ENCODE measurements at places on chromosomes 5 and 9.

GRCh38 chr5:175534070-175534932, 55.9 kb downstream of the SFXN1 start:
- peaks cover 5% of the 10 kb centered on the region for H3K36me3 ChIP-seq
- peaks cover 16% of the 10 kb centered on the region for H3K4me1 ChIP-seq
- no peak overlapping the region for H3K27ac ChIP-seq
- no peaks in the 10 kb centered on the region for H3K27me3 ChIP-seq

DNA sequence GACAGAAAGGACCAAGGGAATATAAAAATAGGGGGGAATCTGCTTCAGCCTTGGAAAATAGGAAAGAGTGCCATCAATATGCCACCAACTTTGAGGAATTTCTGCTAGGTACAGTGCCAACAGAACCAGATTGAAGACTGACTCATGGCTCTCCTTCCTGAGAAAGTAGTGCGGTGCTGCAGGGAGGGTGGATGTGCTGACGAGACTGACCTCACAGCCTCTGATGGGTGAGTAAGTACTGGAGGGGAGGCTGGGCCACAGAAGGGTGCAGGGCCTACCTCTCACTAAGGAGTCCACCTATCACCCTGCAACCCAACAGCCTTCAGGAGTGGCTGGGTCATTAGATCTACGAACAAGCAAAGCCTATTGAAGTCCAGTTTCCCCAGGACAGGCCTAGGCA, 187.6 kb downstream of the GABBR2 start:
- H3K4me1 ChIP-seq: no peaks in the 10 kb centered on the region
- no peak for DNase-seq
- H3K27me3 ChIP-seq: peaks cover 7% of the 10 kb centered on the region
- no peak overlapping the region for H3K27ac ChIP-seq
- H3K36me3 ChIP-seq: no peaks in the 10 kb centered on the region
- no peak overlapping the region for H3K4me3 ChIP-seq

- no peaks in the 10 kb centered on the region for H3K36me3 ChIP-seq
- H3K27me3 ChIP-seq: no peaks in the 10 kb centered on the region
- peaks cover 12% of the 10 kb centered on the region for H3K4me1 ChIP-seq
- DNase-seq: peak; percentile 66
- H3K27ac ChIP-seq: no peak overlapping the region
These were observed 6.1 kb upstream of the CRB2 start for GRCh38 chr9:123349691-123350480.

GRCh38 chr9:123416176-123416575, 60.2 kb downstream of the CRB2 start:
- no peak overlapping the region for H3K4me3 ChIP-seq
- H3K4me1 ChIP-seq: no peaks in the 10 kb centered on the region
- DNase-seq: no peak
- H3K27me3 ChIP-seq: no peaks in the 10 kb centered on the region
- H3K27ac ChIP-seq: no peak overlapping the region
- H3K36me3 ChIP-seq: no peaks in the 10 kb centered on the region

DNA sequence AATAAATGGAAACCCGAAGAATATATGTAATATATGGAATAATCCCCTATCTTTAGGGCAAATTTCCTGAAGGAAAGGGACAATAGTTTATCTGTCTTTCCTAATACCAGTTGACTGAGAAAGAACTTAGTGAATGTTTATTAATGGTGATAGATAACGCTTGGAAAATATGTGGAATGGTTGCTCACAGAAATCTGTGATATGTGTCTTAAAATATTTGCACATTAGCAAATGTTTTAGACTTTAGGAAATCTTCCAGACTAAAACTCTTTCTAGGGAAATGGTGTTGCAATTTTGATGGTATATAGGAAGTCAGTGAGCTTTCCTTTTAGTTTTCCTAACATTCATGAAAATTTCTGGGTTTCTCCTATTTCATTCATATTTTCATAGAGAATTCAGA, 90.4 kb downstream of the PIP5K1B start:
- H3K36me3 ChIP-seq: no peaks in the 10 kb centered on the region
- no peaks in the 10 kb centered on the region for H3K27me3 ChIP-seq
- H3K27ac ChIP-seq: no peak overlapping the region
- DNase-seq: no peak

DNA sequence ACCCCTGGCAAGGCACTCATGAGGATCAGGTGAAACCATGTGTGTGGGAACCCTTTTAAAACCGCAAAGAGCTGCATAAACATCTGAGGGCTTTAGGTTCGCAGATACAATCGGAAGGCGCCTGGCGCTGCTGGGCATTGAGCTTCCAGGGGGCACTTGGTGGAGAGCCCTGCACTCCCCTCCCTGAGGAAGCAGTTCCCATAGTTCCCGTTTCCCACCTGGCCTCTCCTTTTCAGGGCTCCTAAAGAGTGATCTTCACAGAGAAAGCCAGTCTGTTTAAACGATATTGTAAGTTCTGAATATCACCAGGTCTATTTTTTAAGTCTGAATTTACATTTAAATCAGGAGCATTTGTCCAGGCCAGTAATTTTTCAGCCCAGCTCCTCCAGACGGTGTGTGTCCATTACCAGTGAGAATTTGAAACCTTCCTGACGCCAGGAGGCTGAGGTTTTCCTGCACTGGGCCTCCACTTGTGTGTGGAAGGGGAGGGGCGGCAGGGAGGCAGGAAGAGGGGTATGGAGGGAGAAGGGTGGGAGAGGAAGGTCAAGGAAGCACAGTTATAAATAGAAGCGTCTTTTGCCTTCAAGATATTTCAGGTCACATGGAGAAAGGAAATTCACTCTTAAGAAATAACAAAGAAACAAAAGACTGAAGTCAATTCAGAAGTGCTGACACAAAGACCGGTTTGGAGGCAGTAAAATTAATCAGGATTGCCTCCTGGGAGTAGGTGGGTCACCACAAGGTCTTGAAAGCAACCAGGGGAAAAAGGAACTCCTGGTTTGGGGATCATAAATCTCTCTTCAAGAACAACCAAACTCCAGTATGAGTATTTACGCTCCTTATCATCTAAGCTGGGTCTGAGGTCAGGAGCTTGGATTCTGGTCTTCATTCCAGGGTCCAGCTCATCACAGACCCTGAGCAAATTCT, 14.3 kb upstream of the MGAT1 start:
- DNase-seq: no peak
- H3K4me1 ChIP-seq: peaks cover 22% of the 10 kb centered on the region
- H3K4me3 ChIP-seq: peak overlapping the region; percentile 5
- H3K27ac ChIP-seq: no peak overlapping the region
- no peaks in the 10 kb centered on the region for H3K36me3 ChIP-seq

DNA sequence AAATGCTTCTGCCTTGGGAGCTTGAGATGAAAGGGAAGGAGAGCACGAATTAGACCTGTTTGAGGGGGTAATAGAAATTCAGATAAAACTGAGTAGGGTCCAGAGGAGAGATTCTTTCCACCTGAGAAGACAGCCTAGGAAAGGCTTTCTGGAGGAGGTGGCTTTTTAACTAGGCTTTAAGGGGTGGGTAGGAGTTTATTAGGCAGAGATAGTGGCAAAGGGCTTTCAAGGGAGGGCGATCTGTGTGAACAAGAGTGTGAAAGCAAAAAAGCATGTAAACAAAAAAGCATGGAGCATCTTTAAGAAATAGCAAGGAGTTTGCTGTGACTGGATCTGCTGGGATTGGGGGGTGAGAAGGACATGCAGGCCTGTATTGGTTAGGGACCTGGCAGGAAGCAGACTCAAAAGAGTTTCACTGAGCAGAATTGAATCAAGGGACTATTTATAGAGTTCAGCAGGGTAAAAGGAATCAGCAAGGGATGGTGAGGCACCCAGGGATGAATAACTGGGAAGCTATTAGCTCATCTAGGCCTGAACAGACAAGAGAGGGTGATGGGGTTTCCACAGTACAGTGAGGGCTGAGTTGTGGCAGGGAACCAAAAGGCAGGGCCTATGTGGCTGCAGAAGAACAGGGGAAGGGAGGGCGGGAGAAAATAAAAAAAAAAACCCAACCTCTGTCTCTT, 18.8 kb downstream of the SLC1A1 start:
- no peak for DNase-seq
- no peak overlapping the region for H3K4me3 ChIP-seq
- H3K4me1 ChIP-seq: no peaks in the 10 kb centered on the region
- no peak overlapping the region for H3K27ac ChIP-seq
- H3K36me3 ChIP-seq: no peaks in the 10 kb centered on the region

- no peaks in the 10 kb centered on the region for H3K4me1 ChIP-seq
- peaks cover 85% of the 10 kb centered on the region for H3K36me3 ChIP-seq
- no peak overlapping the region for H3K27ac ChIP-seq
- no peak for DNase-seq
- no peak overlapping the region for H3K4me3 ChIP-seq
These were observed 49.0 kb upstream of the FOXI1 start for GRCh38 chr5:170056561-170057267.

DNA sequence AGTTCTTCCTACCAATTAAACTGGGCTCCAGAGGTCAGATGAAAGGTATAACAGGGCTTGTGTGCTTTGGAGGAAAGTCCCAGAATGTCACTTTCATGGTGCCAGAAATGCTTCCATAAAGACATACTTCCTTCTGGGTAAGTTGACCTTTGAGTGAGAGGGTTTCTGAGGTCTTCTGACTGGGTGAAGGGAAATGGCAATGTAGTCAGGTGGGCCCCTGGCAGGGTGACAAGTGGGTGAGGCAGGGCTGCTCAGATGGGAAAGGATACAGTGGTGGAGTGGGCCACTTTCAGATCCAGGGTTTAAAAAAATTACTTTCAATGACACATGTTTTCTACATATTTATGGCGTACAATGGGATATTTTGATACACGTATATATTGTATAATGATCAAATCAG, 136.5 kb upstream of the PITX1 start:
- DNase-seq: no peak
- H3K4me1 ChIP-seq: no peaks in the 10 kb centered on the region
- no peak overlapping the region for H3K4me3 ChIP-seq
- H3K27ac ChIP-seq: no peak overlapping the region

DNA sequence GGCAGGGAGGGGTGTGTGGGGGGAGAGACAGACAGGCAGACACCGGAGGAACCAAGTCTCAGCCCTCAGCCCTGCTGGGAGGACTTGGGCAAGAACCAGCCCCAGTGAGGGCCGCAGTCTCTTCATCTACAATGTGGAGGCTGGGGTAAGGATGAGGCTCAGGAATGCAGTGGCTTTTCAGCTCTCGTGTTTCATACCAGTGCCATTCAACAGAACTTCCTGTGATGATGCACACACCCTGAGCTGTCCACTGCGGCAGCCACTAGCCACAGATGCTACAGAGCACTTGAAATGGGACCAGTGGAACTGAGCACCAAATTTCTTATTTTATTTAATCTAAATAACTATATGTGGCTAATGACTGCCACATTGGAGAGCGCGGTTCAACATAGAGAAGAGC, 10.7 kb downstream of the CAMK2A start:
- H3K4me1 ChIP-seq: no peaks in the 10 kb centered on the region
- H3K4me3 ChIP-seq: no peak overlapping the region
- no peaks in the 10 kb centered on the region for H3K27me3 ChIP-seq
- DNase-seq: no peak

DNA sequence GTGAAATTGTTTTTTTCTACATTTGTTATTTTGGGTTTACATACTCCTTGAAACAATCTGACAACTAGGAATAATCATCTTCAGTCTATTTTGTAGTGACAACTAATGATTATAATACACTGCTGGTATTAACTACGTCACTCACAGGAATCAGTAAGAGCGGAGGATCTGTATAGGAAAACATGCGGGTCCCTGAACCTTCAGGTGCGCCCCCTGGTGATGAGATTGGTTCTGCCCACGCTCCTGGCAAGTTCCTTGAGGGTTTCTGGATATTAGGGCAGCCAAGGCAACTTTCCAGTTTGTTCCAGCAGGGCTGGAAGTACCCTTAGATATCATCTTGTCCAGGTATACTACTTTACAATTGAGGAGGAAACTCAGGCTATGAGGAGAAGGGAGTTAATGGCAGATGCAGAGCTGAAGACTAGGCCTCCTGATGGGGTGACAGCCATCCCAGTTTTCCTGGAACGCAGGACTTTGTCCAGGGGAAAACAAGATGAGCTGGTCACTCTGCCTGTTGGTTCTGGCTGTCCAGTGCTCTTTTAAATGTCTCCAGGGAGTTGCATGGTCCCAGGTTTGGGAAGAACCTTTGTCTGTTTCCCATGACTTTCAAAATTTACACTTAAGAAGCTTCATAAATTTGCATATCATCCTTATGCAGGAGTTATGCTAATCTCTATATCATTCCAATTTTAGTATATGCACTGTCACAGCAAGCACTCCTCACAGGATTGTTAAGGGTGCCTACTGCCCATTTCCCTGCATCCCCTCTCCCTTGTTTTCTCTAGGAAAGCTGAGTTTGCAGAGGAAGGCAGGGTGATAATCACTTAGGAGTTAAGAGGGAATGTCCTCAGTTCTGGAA, 14.9 kb upstream of the WNT8A start:
- H3K4me3 ChIP-seq: no peak overlapping the region
- H3K27ac ChIP-seq: no peak overlapping the region
- H3K27me3 ChIP-seq: no peaks in the 10 kb centered on the region
- peak; percentile 62 for DNase-seq
- no peaks in the 10 kb centered on the region for H3K4me1 ChIP-seq
- no peaks in the 10 kb centered on the region for H3K36me3 ChIP-seq

- H3K36me3 ChIP-seq: no peaks in the 10 kb centered on the region
- no peak overlapping the region for H3K27ac ChIP-seq
- no peaks in the 10 kb centered on the region for H3K27me3 ChIP-seq
- DNase-seq: no peak
- H3K4me3 ChIP-seq: no peak overlapping the region
These were observed 92.8 kb upstream of the ACOT12 start for GRCh38 chr5:81486711-81487110.

- peak; percentile 55 for DNase-seq
- no peaks in the 10 kb centered on the region for H3K4me1 ChIP-seq
- H3K27ac ChIP-seq: no peak overlapping the region
- no peak overlapping the region for H3K4me3 ChIP-seq
These were observed 6.8 kb upstream of the FEM1C start for GRCh38 chr5:115551415-115551814.

DNA sequence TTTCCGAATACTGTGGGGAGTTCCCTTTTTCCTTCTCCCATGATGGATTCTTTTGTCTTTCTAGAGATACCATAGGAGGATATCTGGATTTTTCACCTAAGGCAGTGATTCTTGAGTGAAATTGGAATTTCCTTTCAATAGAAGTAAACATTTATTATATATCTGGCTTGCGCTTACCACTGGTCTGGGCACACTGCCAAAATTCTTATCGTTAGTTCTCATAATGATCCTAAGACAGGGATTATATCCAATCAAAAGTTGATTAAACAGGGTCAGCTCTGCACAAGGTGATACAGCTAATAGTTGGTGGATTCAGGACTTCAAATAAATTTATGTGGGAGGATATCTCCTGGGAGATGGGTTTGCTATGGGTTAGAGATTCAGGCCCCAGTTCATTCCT, 9.6 kb downstream of the TLE4 start:
- H3K27ac ChIP-seq: peak overlapping the region; percentile 18
- H3K4me3 ChIP-seq: peak overlapping the region; percentile 11
- H3K36me3 ChIP-seq: no peaks in the 10 kb centered on the region

GRCh38 chr9:95491543-95492320, 25.0 kb downstream of the PTCH1 start:
- no peak for DNase-seq
- peaks cover 42% of the 10 kb centered on the region for H3K4me1 ChIP-seq
- H3K27ac ChIP-seq: no peak overlapping the region
- H3K4me3 ChIP-seq: no peak overlapping the region
- H3K36me3 ChIP-seq: no peaks in the 10 kb centered on the region
